Endodermal cell (in vitro differentiated cells): ENCODE measurements at places on chromosomes 13 and 19.

- no peak overlapping the region for H3K4me3 ChIP-seq
- H3K4me1 ChIP-seq = peaks cover 7% of the 10 kb centered on the region
- H3K27me3 ChIP-seq = no peaks in the 10 kb centered on the region
- DNase-seq = no peak
- H3K36me3 ChIP-seq = no peaks in the 10 kb centered on the region
These were observed 18.2 kb upstream of the MED4 start for GRCh38 chr13:48112896-48113755.

DNA sequence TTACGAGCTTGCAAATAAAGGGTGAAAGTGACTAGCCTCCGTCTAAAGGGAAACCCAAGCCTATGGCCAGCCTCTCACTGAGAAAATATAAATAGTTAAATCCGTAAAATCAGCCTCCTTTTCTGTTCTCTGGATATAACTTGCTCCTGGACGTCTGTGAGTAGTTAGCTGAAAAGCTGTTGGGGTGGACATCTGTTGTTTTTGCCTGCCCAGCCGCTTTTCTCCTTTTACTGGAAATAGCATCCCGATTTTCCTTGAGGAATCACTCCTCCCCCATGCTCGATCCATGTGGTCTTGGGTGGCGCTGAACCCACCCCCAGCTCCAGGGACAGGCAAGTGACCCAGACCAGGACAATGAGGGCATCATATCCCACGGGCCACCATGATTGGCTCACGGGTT, 291.5 kb upstream of the ZNF507 start:
- no peaks in the 10 kb centered on the region for H3K36me3 ChIP-seq
- no peak overlapping the region for H3K4me3 ChIP-seq
- H3K27ac ChIP-seq = no peak overlapping the region
- H3K27me3 ChIP-seq = no peaks in the 10 kb centered on the region

DNA sequence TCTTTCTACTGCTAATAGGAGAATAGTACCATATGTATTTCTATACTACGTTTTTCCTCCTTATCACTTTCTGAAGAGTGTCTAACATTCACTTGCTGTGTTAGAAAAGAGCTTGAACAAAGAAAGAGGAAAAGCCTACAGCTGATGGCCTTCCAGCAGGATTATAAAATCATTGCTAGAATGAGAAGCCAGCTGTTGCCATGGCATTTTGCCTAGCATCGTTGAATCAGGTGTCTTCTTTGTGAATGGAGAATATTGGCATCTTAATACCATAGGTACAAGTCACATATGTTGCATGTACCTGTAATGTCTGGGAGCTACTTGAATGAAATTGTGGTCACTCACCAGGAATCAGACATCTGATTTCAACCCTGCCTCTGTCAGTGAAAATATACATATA, 1174.9 kb downstream of the PCDH17 start:
- no peaks in the 10 kb centered on the region for H3K4me1 ChIP-seq
- H3K27ac ChIP-seq = no peak overlapping the region
- no peaks in the 10 kb centered on the region for H3K27me3 ChIP-seq
- no peak for DNase-seq
- H3K4me3 ChIP-seq = no peak overlapping the region
- no peaks in the 10 kb centered on the region for H3K36me3 ChIP-seq

- no peak for DNase-seq
- H3K36me3 ChIP-seq = peaks cover 91% of the 10 kb centered on the region
- H3K27ac ChIP-seq = no peak overlapping the region
- no peaks in the 10 kb centered on the region for H3K4me1 ChIP-seq
- H3K27me3 ChIP-seq = no peaks in the 10 kb centered on the region
These were observed 148.5 kb downstream of the STK24 start for GRCh38 chr13:98428256-98428966.

GRCh38 chr13:112554214-112554850, 33.6 kb downstream of the TUBGCP3 start:
- no peak for DNase-seq
- H3K36me3 ChIP-seq = peaks cover 83% of the 10 kb centered on the region
- H3K4me3 ChIP-seq = no peak overlapping the region

- peak within 1 kb of the TSS; percentile 96 for H3K27ac ChIP-seq
- H3K4me1 ChIP-seq = peaks cover 6% of the 10 kb centered on the region
- peak; percentile 98 for DNase-seq
- no peaks in the 10 kb centered on the region for H3K27me3 ChIP-seq
- peak within 1 kb of the TSS; percentile 100 for H3K4me3 ChIP-seq
These were observed at the start of gene CEBPG for GRCh38 chr19:33373453-33374235. CEBPG (plus strand) TSS chr19:33373709; CDS start chr19:33379240, 5,531 bp downstream.
